ENCODE measurements at places on chromosomes 1 and 21.

- DNase-seq, result no peak
These were observed 19.1 kb downstream of the OPTC start for GRCh38 chr1:203512848-203513584.

DNA sequence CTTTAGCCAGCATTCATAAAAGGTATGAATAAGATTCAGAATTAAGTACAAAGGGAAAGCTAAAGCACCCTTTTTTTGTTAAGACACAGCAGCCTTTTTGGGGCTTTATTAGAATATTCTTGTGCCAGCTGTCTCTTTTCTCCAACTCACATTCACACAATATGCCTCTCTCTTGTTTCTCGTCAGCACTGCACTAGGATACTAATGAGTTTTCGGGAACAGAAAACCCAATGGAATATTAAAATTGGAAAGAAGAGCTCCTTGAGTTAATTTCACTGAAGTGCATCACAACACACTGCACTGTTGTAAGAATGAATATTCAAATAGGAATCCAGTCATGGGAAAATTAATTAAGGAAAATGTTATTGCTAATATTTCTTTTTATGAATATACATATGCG, 410.4 kb upstream of the BEND5 start:
- no peak for DNase-seq

DNA sequence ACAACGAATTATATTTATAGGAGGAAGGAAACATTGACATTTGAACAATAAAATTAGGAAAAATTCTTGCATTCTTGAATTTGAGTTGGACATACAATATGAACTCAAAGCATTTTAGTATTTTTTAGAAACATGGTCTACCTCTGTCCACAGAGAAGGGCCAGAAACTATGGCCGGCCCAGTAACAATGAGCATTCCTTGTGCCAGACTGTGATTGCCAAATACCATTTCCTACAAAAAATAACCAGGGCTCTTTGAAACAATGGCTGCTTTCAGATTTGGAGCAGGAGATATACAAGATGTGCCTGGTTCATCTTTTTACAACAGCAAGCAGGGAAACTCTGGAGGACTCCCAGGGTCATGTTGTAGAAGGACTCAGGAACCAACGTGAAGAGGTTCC, 38.4 kb downstream of the NOS1AP start:
- DNase-seq, result no peak

DNA sequence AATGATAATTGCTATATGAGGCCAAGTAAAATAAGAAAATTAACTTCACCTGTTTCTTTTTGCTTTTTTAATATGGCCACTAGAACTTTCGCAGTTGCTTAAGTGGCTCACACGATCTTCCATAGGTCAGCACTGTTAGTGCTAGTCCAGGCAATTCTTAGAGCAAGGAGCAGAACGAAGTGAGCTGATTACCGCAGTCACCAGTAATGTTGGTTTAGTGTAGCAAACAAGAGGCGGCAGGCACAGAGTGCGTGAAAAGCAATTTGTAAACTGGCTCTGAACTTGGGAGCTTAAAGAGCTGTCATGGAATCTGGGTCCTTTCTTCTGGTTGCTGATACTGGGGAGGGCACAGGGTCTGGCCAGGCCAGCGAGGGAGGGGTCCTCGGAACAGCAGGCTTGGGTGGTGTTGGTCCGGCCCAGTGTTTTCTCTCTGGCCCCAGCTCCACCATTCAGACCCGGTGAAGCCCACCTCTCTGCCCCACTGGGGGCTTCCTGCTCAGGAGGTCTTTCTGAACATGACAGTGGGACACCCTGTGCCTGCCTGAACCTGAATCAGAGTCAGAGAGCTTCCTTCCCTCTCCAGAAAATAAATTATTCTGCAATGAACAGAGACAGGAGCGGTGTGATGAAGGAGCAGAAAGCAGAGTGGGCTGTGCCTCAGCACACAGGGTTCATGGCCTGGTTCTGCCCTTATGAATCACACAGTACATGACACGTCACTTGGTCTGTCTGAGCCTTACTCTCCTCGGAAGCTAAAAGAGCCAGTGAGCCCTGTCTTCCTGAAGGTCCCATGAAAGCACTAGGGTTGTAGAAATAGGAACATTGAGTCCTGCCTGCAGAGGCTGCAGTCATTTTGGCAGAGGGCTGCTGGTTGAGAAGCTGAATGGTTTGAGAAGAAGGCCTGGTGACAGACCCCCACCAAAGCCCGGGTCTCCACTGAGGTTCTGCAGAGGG, 11.9 kb downstream of the ETS2 start:
- DNase-seq, result no peak

DNA sequence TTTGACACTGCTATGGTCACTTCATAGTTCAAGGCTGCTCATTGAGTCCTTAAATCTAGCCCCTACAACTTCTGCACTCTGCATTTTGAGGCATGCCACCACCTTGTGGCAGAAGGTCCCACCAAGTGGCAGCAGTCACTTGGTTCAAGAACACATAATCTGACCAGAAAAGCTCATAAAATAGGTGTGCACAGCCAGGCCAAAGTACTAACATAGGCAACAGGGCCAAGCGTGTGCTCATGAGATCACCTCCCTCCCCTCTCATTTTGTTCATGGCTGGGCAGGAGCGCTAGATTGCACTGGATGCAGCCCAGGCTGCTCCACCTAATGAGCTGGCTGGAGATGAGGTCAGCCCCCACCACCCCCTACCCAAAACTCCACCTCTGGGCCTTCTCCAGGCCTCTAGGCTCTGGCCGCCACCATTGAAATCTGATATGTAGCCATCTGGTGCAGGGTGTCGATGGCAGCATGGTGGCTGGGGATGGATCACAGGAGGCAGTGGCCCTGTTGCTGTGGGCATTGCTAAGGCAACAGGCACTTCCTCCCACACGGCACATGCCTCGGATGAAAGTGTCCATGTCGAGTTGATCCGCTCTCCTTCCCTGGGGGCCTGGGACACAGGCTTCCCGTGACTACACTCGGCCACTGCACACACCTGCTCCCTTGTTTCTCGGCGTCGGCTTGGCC, 193.2 kb downstream of the TRABD2B start:
- DNase-seq, result peak; percentile 26

- no peak for DNase-seq
These were observed 29.6 kb upstream of the C1orf105 start for GRCh38 chr1:172390683-172391551.

GRCh38 chr1:157505481-157506272, 46.6 kb downstream of the FCRL5 start:
- peak; percentile 66 for DNase-seq

DNA sequence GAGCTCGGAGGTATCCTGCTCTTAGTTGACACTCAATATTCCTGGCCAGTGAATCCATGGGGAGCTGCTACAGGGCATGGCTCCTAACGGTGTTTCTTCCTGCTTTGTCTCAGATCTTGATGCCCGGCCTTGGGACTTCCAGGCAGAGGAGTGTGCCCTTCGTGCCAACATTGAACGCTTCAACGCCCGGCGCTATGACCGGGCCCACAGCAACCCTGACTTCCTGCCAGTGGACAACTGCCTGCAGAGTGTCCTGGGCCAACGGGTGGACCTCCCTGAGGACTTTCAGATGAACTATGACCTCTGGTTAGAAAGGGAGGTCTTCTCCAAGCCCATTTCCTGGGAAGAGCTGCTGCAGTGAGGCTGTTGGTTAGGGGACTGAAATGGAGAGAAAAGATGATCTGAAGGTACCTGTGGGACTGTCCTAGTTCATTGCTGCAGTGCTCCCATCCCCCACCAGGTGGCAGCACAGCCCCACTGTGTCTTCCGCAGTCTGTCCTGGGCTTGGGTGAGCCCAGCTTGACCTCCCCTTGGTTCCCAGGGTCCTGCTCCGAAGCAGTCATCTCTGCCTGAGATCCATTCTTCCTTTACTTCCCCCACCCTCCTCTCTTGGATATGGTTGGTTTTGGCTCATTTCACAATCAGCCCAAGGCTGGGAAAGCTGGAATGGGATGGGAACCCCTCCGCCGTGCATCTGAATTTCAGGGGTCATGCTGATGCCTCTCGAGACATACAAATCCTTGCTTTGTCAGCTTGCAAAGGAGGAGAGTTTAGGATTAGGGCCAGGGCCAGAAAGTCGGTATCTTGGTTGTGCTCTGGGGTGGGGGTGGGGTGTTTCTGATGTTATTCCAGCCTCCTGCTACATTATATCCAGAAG, 16.7 kb downstream of the ALX3 start:
- DNase-seq, result peak; percentile 29

DNA sequence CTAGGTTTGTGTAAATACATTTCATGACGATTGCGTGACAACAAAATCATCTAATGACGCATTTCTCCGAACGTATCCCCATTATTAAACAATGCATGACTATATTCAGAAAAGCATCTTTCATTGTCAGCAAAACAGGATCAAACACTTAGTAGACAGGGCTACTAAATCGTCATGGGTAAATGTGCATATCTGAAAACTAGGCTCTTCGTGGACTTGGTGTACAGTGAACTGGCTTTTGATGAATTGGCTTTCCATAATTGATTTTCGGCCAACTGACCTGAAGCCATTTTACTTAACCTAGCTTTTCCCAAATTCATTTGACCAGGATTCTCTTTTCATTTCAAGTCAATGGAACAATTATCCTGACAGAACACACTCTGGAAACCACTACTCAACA, 665.0 kb downstream of the SMYD3 start:
- DNase-seq, result no peak

- DNase-seq, result no peak
These were observed 323.2 kb downstream of the AMY1C start for GRCh38 chr1:104072915-104073371.

DNA sequence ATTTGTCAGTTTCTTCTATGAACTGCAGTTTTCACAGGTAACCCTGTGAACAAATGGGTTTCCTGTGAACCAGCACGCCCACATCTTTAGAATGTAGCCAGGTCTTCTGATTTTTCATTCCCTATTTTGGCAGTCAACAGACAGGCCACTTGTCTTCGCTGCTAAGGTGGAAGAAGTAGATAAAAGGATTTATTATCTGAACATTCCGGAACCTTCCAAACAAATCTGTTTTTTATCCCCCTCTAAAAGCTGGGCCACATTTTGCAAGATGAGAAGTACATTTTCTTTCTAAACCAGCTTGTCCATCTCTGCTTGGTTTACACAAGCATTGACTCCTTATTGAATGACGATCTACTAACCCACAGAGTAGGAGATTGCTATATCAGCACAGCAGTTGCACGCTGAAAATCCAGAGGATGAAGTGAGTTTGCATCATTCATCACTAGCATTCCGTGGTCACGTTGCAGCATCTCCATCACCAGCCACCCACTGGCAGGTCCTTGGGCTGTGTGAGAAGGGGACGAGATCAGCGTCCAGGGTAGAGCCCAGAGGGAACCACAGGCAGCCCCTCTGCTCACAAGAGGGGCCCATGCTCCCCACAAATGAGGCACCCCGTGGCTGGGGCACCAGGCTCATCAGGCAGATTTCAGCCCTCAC, 83.5 kb downstream of the TOMM20 start:
- no peak for DNase-seq

GRCh38 chr1:18940303-18941020, 16.0 kb downstream of the IFFO2 start:
- DNase-seq, result no peak

DNA sequence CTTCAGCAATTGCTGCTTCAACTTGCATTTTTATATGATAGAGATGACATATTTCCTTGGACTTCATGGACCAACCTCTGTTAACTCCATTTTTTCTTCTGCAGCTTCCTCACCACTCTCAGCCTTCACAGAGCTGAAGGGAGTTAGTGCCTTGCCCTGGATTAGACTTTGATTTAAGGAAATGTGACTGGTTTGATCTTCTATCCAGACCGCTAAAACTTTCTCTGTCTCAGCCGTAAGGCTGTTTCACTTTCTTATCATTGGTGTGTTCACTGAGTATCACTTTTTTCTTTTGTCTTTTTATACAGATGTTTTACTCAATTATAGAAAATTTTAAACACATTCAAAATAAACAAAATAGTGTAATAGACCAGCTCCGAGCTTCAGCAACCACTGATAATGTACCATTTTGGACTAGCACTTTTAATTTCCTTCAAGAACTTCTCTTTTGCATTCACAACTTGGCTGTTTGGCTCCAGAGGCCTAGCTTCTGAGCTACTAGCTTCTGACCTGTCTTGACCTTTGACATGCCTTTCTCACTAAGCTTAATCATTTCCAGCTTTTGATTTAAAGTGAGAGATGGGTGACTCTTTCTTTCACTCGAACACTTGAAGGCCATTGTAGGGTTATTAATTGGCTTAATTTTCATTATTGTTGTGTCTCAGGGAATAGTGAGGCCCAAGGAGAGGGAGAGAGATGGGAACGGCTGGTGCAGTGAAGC, 9.3 kb downstream of the NEK7 start:
- no peak for DNase-seq

GRCh38 chr1:66395202-66396061, 138.5 kb upstream of the SGIP1 start:
- DNase-seq, result no peak

DNA sequence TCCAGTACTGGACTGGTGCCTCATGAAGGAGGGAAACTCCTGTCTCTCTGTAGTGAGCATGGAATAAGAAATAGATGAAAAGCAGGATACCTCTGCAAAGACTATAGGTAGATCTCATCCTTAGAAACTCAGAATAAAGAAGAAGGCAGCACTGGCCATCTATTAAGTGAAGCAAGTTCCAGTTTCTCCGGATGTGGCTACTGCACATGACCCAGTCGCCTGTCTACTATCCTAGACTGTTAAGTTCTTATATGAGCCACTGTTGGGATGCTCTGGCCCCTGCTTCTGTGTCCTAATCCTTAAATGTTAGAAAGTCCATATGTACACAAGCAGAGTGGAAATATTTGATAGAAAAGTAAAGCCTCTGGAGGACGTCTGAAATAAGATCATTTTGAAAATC, 2.2 kb downstream of the FASLG start:
- no peak for DNase-seq

- no peak for DNase-seq
These were observed 8.8 kb downstream of the PGLYRP4 start for GRCh38 chr1:153339802-153340201.

DNA sequence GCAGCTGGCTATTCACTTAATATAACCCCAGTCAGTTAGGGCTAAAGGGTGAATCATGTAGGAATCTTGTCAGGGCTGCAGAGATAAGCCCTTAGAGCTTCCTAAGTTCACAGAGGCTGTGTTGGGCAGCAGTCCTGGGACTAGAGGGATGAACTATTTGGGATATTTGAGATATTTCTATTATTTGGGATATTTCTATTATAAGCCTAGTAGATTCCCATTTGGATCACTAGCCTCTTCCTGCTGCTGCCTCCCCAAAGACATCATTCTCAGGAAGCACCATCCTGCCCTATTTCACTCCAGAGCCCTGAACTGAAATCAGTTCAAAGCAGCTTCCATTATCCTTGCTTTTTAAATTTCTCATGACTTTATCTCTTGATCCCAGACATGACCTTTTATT, 501.3 kb downstream of the NUF2 start:
- no peak for DNase-seq

- DNase-seq, result no peak
These were observed 2.9 kb upstream of the DIP2A start for GRCh38 chr21:46455575-46456385.

- DNase-seq, result no peak
These were observed 30.4 kb downstream of the NPHS2 start for GRCh38 chr1:179545321-179545720.

GRCh38 chr21:41388259-41388658, 26.4 kb downstream of the MX2 start:
- no peak for DNase-seq

All from NCI-H1417 (cell line).